ENCODE measurements at places on chromosomes 3 and 15.

GRCh38 chr3:10142707-10143560 lies 1.4 kb downstream of the VHL start:
- DNase-seq = peak; percentile 26

DNA sequence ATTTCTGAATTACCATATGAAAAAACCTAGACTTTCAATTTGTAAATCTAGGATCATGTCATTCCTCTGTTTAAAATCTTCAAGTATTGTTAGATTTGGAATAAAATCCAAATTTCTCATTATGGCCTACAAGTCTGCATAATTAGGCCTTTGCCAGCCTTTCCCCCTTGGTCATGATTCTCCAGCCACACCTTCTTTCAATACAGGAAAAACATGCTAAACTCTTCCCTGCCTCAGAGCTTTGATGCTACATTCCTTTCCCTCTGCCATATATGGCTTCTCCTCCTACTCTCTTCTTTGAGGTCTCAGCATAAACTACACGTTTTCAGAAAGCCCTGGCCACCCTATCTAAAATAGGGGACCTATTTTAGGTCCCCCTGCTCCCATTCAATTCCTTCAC lies 48.5 kb downstream of the TM6SF1 start:
- DNase-seq = no peak

- no peak for DNase-seq
Observed at GRCh38 chr3:115760716-115761115, 137.4 kb downstream of the GAP43 start.

DNA sequence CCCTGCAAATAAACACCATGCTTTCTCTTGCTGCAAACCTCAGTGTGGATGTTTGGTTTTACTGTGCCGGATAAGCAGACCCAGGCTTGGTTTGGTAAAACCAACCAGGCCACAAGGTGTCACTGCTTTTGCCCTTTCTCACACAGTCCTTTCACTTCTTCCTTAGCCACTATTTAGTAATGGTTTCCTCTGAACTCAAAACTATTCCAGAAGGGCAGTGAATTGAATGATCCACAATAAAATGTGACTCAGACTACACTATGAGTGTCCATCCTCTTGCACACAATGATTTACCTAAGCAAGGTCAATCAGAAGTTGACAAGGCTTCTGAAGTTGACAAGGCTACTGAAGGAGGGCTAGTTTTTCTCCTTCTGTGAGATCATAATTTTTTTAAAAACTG lies 552.4 kb upstream of the CCDC54 start:
- peak; percentile 88 for DNase-seq

- no peak for DNase-seq
Observed at GRCh38 chr15:85006655-85007054, 25.0 kb downstream of the PDE8A start.

DNA sequence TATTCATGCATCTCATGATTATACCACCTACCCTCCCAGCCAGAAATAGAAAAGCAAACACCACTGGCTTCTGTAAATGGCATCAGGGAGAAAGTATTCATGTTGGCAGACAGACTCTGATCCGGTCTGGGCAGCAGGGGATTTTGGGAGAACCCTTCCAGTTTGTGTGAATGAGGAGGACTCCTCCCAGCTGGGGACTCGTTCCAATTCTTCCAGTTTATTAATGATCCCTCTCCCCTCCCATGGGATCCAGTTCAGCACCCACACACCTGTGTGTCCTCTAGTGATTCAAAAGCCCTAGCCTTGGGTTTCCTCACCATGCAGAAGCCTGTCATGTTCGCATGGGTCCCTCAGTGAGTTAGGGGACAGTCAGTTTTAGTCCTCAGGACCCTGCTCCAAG lies 110.9 kb downstream of the IQSEC1 start:
- DNase-seq = no peak

Data from kidney tubule cell (primary cell).